ENCODE measurements at places on chromosomes 11 and 22. TPM values are rescaled to one million over a fixed set of nuclear protein-coding genes. Genes with fewer than 3 reads are reported as not detected.

Gene ZBTB16
- total RNA-seq: 1.4 TPM

Gene KREMEN1
- 0.13 TPM for total RNA-seq

Gene CCDC73
- 0.04 TPM for total RNA-seq

Gene MACROD1
- 20.6 TPM for total RNA-seq

Gene APOL5
- not detected for total RNA-seq

Gene C11orf21
- 4.2 TPM for total RNA-seq

Gene CD3D
- 417 TPM for total RNA-seq

Gene PARVB
- 101 TPM for total RNA-seq

Gene SPECC1L
- total RNA-seq: 55.5 TPM

Gene TNNT3
- total RNA-seq: 0.42 TPM

Gene OR6T1
- total RNA-seq: not detected

Gene CDCA5
- total RNA-seq: 108 TPM

Gene LRRN4CL
- total RNA-seq: 0.10 TPM

Gene CYTH4
- 16.4 TPM for total RNA-seq

Gene ALDH3B1
- total RNA-seq: not detected

Gene FAM118A
- total RNA-seq: 28.0 TPM

Gene APOA4
- total RNA-seq: not detected

Gene TSGA10IP
- not detected for total RNA-seq

Gene PGA3
- not detected for total RNA-seq

Gene CARD18
- total RNA-seq: not detected

Gene ARHGAP20
- not detected for total RNA-seq

Gene PGA5
- total RNA-seq: not detected

Gene PATE4
- total RNA-seq: not detected

Gene KCNJ5
- total RNA-seq: not detected

Gene OR8G1
- total RNA-seq: not detected

Gene MPZL3
- total RNA-seq: 83.9 TPM
